ENCODE measurements at places on chromosomes 2 and 18. TPM values are rescaled to one million over a fixed set of nuclear protein-coding genes. Genes with fewer than 3 reads are reported as not detected.

Gene UBR3
- polyA plus RNA-seq: 63.5 TPM

Gene RFX8
- polyA plus RNA-seq: 0.29 TPM

Gene CD207
- 0.13 TPM for polyA plus RNA-seq

Gene MFSD2B
- polyA plus RNA-seq: 0.07 TPM

Gene ATP9B
- polyA plus RNA-seq: 5.0 TPM

Gene SERPINB11
- polyA plus RNA-seq: not detected

Gene CNTNAP5
- polyA plus RNA-seq: not detected

Gene TCF23
- polyA plus RNA-seq: 0.06 TPM

Gene NMUR1
- polyA plus RNA-seq: 0.06 TPM

Gene FSHR
- not detected for polyA plus RNA-seq

Gene SERPINB13
- not detected for polyA plus RNA-seq

Gene RAB31
- 2.2 TPM for polyA plus RNA-seq

Gene GKN1
- not detected for polyA plus RNA-seq

Gene MALL
- polyA plus RNA-seq: 2.6 TPM

Gene FASTKD2
- 27.3 TPM for polyA plus RNA-seq

Gene ST6GAL2
- polyA plus RNA-seq: 0.01 TPM

Gene AOX1
- polyA plus RNA-seq: 12.4 TPM

Gene CBLN2
- 0.05 TPM for polyA plus RNA-seq

Gene PRKAG3
- 9.2 TPM for polyA plus RNA-seq

Gene DNER
- polyA plus RNA-seq: 0.17 TPM

Gene SLC11A1
- polyA plus RNA-seq: 0.96 TPM

Gene MC5R
- not detected for polyA plus RNA-seq

Gene YPEL5
- polyA plus RNA-seq: 55.4 TPM

Gene CNGA3
- polyA plus RNA-seq: not detected

Gene GCG
- not detected for polyA plus RNA-seq

Gene PUS10
- 2.9 TPM for polyA plus RNA-seq

Gene MC4R
- not detected for polyA plus RNA-seq

Gene ICOS
- polyA plus RNA-seq: not detected

Gene CFC1
- not detected for polyA plus RNA-seq

Gene C2orf92
- polyA plus RNA-seq: 0.89 TPM

Gene ALK
- polyA plus RNA-seq: not detected

Gene SERPINB12
- not detected for polyA plus RNA-seq

Gene DTNB
- 2.3 TPM for polyA plus RNA-seq

Gene TEX44
- polyA plus RNA-seq: not detected

Gene HOXD10
- polyA plus RNA-seq: 0.04 TPM

Gene TCF7L1
- 6.1 TPM for polyA plus RNA-seq

Gene MAL
- polyA plus RNA-seq: 0.95 TPM

Gene NAB1
- 2.6 TPM for polyA plus RNA-seq

Gene GPR75
- polyA plus RNA-seq: 0.38 TPM

Gene EMX1
- polyA plus RNA-seq: not detected

Gene DNAH6
- 0.05 TPM for polyA plus RNA-seq

Gene ADRA2B
- polyA plus RNA-seq: 1.7 TPM

Gene RPIA
- polyA plus RNA-seq: 18.2 TPM

Gene ANKRD30B
- not detected for polyA plus RNA-seq

Gene DAW1
- polyA plus RNA-seq: 0.21 TPM

Gene PMAIP1
- 2.9 TPM for polyA plus RNA-seq

Gene CNDP1
- not detected for polyA plus RNA-seq

Gene ASXL3
- polyA plus RNA-seq: not detected

Gene RAB1A
- 137 TPM for polyA plus RNA-seq

Data from psoas muscle (tissue), 8 donors.